ENCODE measurements at places on chromosomes 11 and 22.

DNA sequence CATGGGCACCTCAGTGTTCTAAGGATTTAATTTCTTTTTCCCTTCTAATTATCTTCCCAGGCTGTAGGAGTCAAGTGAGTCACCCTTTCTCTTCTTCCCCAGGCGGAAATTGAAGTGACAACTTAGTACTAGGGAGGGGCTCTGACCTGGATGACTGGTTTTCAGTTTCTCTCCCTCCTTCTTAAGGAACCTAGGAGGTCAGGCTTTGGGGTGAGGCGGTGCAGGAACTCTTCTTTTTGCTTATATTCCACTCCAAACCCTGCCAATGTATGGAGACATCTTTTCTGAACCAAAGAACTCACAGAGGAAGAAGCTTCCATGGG, 12.6 kb downstream of the ZDHHC5 start:
- DNase-seq = no peak

DNA sequence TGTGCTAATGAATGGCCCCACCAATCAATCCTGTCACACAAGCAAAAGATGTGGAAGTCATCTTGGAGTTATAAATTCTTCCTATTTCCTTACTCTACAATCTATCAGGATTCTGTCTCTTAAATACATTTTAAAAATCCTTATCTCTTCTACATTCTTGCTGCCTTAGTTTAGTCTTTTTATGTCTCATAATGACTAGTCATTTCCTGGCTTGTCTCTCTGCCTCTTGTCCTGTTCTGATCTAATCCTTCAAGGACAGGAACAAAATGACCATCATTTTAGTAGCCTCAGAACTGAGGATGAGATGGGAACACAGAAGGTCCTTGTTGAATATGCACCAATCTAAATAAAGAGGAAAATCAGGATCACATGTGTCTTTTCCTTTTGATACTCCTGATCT, 56.6 kb upstream of the LIN7C start:
- no peak for DNase-seq

DNA sequence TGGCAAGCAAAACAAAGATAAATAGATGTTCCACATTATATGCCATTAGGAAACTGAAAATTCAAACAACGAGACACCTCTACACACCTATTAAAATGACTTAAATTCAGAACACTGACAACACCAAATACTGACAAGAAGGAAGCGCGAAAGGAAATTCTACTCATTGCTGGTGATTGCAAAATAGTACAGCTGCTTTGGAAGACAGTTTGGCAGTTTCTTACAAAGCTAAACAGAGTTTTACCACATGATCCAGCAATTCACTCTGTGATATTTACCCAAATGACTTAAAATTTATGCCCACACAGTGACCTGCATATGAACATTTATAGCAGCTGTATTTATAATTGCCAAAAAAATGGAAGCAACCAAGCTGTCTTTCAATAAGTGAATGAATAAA, 232.6 kb downstream of the CASP12 start:
- DNase-seq = no peak

DNA sequence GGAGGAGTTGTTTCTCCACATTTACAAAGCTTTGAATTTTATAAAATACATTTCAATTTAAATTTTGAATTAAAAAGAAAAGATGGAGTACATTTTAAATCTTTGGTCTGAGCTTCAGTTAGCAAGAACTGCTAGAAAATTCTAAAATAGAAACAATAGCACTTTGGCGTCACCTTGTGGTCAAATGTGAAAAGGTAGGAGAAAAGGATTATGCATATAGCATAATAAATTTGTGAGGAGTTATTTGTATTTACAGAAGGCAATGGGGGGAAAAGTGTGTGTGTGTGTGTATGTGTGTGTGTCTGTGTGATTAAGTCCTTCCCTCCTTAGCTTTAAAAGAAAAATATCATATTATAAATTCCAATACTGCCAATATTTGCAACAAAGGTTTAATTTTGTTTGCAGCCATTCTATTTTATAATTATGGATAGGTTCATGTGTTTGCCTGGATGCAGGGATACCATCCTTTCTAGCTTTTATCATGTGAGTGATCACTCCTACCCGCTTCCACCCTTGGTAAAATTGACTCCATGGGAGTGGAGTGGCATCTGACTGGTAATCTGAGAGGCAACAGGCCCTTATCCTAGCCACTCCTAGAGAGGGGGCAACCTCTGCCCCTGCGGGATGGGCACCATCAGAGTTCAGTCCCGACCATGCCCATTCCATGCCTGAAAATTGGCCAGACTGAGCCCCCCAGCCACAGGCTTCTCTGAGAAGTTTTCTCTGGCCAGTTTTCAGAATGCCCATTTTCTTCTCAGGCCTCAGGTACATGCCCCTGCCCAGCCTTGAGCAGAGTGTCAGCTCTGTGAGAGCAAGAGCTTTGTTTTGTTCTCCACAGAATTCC, 13.6 kb upstream of the LGR4 start:
- DNase-seq = no peak

- no peak for DNase-seq
Observed at GRCh38 chr22:32728291-32728690, 73.2 kb upstream of the TIMP3 start.

- no peak for DNase-seq
Observed at GRCh38 chr11:62044639-62045121, 77.2 kb upstream of the FTH1 start.

DNA sequence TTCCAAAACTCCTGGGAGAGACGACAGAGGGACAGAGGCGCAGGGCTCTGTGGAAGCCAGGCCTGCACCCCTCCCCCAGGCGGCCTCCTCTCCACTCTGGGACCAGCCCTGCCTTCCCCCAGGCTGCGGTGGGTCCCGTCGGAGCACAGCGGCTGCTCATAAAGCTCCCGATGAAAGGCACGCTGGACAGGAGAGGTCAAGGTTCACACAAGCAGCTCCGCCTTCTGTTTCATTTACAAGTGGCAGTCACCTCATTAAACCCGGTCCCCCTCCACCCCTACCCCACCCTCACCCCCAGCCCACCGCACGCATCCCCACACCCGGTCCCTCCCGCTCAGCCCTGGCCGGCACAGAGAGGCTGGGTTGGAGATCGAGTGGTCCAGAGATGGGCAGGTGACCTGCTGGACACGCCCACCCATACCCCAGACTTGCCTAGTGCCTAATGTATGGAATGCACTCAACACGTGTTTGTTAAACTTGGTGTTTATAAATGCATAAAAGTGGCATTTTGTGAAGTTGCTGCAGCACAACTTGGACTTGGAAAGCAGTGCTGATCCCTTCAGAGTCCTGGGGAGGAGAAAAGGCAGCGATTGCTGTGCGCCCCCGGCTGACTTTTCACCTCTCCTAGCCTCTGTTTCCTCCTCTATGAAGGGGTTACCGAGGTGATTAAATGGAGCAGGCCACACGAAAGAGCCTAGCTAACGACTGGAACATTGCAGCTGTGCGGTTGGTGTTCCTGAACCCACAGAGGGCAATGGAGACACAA, 26.0 kb downstream of the RPUSD4 start:
- DNase-seq = no peak

DNA sequence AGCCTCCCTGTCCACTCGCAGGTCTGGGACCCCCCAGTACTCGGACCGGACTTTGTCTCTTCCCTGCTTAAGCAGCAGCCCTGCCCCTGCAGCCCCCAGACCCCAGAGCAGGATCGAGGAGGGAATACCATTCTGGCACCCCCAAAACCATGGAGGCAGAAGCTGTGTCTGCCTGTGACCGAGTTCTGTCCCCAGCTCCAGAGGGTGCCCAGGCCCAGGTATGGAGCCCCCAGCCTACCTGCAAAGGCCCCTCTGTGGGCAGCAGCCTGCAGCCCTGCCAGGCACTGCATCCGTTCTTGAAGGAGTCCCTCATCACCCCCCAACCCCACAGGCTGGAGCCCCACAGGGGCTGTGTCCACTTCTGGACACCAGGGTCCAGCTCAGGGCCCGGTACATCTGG, 163.8 kb downstream of the BRD1 start:
- no peak for DNase-seq

- DNase-seq = no peak
Observed at GRCh38 chr11:94749369-94749768, 18.8 kb upstream of the AMOTL1 start.

- DNase-seq = no peak
Observed at GRCh38 chr11:44445500-44446365, 119.7 kb upstream of the CD82 start.

GRCh38 chr11:113314389-113315301, at the start of gene TTC12:
TTC12 (plus strand) TSS chr11:113314583; CDS start chr11:113316258, 1,675 bp downstream.
- peak; percentile 96 for DNase-seq

DNA sequence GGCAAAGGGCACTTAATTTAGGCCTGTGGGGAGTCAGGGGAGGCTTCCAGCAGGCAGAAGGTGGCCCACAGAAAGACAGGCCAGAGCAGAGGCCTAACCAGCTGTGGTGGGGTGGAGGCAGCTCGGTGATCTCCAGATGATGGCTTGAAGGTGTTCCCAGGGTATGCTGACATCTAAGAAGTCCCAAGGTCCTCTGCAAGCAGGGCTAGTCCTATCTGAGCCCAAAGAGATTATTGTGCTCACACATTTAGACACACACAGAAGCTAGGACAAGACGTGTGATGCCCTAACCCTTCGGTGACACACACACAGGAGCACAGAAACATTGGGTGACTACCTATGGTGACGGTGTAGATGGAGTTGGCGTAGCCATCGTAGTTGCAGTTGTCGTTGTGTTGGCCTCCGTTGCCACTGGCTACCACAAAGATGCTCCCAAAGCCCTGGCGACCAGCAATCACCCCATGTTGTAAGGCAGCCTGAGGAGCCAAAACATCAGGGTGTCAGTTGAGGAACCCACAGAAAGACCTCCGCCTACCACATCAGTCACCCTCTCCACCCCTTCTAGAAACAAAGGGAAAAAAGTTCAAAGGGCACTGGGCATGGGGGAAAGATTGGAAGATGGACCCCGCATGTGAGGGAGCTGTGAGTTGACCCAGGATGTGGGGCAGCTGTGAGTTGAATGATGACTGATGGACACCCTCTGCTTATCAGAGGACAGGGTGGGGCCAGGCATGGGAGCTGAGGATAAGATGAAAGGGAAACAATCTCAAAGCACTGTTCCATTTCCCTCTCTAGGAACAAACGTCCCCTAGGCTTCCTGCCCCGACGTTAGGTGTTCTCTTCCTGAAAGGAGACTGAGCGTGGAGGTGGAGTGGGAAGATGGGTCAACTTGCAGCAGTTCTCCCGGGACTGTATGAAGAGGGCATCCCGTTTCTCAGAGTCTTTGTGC, 7.9 kb downstream of the PCSK7 start:
- no peak for DNase-seq

GRCh38 chr22:25688627-25689026, 53.4 kb upstream of the MYO18B start:
- DNase-seq = no peak

DNA sequence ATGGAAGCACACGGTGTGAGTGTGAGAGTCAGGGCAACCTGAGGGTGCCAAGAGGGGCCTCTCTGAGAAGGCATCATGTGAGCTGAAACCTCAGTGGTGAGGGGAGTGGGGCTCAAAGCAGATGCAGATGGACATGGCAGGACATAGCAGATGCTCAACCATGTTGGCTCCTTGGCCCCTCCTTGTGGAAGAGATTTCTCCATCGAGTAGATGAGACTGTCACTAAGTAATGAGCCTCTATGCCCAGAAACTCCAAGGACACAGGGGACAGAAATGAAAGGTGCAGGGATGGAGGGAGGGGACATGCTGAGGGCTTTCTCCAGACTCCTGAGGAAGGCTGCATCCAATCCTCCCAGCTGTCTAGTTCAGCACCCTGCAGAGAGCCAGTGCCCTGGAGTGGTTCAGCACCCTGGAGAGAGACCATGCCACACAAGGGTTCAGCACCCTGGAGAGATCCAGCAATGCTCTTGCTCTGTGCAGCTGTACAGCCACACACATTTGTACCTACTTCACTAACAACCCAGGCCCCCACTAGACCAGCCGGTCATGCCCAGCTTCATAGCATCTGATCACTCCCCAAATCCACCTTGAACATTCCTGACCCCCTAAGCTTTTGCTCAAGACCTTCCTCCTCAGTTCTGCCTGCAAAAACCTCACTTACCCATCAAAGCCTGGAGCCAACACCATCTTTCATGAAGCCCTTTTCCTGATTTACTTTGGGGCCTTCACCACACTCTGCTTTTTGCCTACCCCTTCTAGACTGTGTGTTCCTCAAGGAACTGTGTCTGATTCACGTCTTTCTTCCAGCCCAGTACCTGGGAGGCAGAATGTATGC, 252.0 kb downstream of the CTTN start:
- peak; percentile 58 for DNase-seq

- no peak for DNase-seq
Observed at GRCh38 chr11:109046284-109046992, 375.6 kb upstream of the C11orf87 start.

GRCh38 chr11:103875855-103876510, 160.5 kb upstream of the DDI1 start:
- no peak for DNase-seq

- no peak for DNase-seq
Observed at GRCh38 chr11:128246364-128246801, 341.0 kb downstream of the ETS1 start.

DNA sequence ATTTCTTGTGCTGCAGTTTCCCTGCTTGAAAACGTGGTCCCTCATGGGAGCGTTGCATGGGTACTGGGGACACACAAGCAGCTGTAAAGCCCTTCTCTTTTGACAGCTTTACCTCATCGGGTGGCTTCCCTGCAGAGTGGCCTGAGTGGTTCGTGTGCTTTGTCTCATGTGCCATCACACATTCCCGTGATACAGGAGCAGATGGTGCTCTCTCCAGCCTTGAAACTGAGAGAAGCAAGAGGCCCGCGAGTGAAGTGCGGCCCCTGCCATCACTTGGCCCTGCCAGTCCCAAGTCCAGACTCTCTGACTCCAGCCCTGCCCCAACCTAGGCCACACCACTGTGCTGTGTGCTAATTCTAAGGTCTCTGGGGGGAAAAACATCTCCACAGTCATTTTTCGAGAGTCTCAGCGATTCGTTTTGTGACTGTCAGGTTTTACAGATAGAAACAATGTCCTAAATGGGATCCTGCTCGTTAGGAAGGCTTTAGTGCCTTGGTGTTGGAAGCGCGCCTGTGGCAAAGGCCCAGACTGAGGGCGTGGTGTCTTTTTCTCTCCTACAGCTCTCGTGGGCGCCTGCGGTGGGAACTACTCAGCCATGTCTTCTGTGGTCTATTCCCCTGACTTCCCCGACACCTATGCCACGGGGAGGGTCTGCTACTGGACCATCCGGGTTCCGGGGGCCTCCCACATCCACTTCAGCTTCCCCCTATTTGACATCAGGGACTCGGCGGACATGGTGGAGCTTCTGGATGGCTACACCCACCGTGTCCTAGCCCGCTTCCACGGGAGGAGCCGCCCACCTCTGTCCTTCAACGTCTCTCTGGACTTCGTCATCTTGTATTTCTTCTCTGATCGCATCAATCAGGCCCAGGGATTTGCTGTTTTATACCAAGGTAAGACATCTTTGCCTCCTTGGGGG, 64.2 kb downstream of the KREMEN1 start:
- no peak for DNase-seq
